ENCODE measurements at places on chromosomes 4 and X.

DNA sequence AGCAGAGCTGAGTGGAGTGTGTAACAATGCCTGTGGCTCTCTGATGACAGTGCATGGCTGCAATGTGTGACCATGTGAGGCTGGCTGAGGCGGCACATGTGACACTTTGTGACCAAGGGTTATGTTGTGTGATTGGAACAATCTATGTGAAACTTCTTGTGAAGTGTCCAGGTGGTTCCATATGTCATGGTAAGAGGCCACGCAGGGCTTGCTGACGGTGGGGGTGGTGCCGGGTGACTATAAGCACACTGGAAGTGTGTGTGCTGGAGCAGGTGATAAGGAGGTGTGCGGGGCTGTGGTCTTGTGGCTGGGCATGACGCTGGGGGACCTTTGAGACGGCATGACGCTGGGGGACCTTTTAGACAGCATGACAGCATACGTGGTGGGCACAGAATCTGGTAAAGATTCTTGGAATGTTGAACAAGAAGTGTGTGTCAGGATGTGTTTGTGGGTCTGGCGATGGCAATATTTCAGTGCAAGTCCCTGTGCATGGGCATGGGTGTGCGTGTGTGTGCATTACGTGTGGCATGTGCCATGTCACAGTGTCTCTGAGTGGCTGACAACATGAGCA is 7.4 kb upstream of the HDAC6 start:
- DNase-seq, result no peak

GRCh38 chr4:134260126-134260525 is 58.5 kb upstream of the PABPC4L start:
- DNase-seq, result no peak

GRCh38 chr4:16862697-16863096 is 35.7 kb downstream of the LDB2 start:
- DNase-seq, result no peak

DNA sequence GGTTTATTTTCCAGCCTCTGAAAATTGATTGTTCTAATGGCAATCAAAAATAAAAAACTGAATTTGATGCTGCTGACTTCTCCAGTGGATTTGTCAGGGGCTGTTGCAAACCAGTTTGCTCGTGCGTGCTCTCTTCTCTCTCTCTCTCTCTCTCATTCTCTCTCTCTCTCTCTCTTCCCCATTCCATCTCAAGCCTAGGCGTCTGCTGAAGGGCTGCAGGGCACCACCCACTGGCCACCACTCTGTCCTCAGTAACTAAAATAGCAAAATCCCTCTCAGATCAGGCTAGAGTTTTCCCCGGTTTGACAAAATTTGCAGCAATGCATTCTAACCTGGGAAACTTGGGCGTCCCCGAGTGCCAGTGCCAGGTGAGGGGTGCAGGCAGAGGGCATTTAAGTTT is 19.4 kb downstream of the NKX6-1 start:
- no peak for DNase-seq

DNA sequence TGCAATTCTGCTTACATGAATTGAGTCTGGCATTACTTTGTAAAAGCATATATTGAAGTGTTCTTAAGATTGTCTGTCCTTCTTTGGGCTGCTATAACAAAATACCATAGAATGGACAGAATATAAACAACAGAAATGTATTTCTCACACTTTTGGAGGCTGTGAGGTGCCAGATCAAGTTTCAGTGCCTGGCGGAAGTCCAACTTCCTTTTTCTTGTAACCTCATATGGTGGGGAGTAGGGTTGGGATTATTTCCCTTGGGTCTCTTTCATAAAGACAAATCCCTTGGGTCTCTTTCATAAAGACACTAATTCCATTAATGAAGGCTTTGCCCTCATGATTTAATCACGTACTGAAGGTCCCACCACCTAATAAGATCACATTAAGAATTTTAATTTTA is 199.3 kb upstream of the GRID2 start:
- DNase-seq, result no peak

DNA sequence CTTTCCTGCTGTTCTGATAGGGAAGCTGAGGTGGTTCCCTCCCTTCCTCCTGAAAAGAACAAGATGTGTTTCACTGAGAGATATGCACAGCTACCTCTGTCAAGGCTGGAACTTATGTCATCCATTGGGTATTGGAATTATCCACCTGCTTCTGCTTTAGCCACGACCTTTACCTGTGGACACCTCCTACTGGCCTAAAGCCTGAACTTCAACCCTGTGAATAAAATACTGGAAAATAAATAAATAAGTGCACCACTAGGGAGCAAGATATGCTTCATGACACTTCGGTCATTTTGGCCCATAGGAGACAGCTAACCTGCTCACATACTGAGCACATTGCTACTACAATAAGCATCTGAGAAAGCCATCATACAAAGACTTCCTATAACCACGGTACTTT is 419.9 kb upstream of the NWD2 start:
- DNase-seq, result no peak

DNA sequence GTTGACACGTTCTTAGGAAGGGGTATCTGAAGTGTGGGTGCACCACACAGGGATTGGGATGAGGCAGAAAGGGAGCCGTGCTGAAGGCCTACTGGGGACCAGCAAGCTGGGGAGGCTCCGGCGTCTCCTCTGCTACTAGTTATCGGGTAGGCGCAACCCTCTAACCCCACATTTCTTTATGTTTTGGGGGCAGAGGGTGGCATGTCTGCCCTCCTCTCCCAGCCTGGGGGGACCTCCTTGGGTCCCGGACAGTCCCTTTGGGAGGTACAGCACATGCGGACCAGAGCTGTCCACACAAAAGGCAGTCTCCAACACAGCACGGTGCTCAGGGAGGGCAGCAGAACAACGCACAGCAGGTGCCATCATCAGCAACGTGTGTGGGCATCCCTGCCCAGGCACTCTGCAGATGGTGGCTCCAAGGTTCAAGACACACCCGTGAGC is 33.2 kb downstream of the WDR1 start:
- DNase-seq, result no peak

DNA sequence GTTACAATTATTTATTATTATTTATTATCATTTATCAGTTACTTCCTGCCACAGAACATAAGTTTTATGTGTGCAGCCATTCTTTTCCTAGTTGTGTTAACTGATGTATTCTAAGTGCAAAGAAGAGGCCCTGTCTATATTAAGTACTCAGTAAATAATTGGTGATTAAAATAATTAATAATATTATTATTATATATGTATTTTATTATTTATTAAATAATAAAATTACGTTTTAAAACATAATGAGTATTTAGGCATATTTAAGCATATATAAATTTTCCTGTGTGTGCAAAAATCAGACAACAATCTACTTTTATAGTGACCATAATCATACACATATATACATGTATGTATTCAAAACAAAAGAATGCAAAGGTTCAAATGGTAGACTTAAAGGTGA is 1871.6 kb upstream of the IGFBP7 start:
- no peak for DNase-seq

- no peak for DNase-seq
These were observed 47.6 kb downstream of the CRMP1 start for GRCh38 chr4:5845035-5845905.

GRCh38 chr4:76690011-76690905 is 207.7 kb downstream of the SOWAHB start:
- no peak for DNase-seq

- DNase-seq, result no peak
These were observed 13.0 kb upstream of the SLC10A4 start for GRCh38 chr4:48470137-48470536.

DNA sequence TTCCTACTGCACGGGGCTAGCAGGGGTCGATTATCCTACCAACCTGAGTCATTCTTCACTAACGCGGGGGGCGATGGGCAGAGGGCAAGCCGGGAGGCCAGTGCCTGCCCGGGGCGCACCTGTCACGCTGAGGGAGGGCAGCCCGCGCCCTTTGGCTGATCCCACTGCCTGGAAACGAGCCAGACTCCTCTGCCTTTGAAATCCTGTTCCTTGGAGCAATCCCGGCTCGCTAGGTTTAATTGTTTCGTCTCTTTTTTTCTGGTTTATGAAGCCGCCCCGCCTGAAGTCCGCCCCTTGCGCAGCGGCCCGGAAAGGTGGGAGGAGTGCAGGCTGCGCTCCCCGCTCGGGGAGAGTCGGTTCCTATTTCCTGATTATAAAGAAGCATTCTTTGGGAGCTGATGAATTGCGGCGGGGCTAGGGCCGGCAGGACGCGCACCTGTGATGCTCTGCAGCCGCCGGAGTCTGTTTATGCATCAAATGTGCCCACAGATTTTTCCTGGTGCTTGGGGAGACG is 484.2 kb downstream of the BCOR start:
- no peak for DNase-seq

GRCh38 chr4:150217192-150217591 is 138.9 kb downstream of the DCLK2 start:
- no peak for DNase-seq

Measured in SIG-M5 (cell line).